ENCODE measurements at places on chromosomes 2 and 18.
A peak's percentile ranks its signal among the peaks of the same experiment; 100 is the strongest.

GRCh38 chr2:31236433-31237205 is 2.7 kb downstream of the EHD3 start:
- no peak for DNase-seq

- DNase-seq = no peak
These were observed 45.3 kb downstream of the PIKFYVE start for GRCh38 chr2:208311321-208311720.

DNA sequence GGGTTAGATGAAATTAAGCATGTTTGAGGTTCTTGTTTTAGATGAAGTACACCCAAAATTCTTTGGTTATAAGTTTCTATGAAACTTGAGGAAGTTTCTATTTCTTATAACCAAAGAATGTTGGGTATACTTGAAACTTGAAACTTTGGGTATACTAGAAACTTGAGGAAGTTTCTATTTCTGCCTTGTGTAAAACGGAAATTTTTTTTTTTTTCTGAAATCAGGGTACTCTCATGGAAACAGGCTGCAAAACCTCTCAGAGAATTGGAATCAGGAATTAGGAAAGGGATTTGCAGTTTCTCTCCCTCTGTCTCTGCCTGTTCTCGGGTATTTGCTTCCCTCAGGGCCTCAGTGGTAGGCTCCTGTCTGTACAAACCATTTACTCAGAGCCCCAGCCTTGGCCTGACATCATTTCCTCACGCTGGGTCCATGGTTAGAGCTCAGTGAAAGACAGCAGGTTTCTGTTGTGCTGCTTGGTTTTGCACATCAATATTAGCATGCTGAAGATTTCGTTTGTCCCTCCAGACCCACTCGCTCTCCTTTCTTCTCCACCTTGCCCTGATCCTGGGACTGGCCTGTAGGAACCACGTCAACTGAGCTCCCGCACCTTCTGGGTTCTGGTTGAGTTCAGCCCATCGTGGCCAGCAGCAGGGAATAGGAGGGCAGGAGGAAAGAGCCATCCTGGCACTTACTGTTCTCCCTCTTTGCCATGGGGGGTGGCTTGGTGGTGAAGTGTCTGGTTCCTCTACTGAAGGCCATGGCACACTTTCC is 106.4 kb downstream of the POLR1A start:
- peak; percentile 41 for DNase-seq

GRCh38 chr2:8676191-8676920 is 5.5 kb upstream of the ID2 start:
- no peak for DNase-seq

DNA sequence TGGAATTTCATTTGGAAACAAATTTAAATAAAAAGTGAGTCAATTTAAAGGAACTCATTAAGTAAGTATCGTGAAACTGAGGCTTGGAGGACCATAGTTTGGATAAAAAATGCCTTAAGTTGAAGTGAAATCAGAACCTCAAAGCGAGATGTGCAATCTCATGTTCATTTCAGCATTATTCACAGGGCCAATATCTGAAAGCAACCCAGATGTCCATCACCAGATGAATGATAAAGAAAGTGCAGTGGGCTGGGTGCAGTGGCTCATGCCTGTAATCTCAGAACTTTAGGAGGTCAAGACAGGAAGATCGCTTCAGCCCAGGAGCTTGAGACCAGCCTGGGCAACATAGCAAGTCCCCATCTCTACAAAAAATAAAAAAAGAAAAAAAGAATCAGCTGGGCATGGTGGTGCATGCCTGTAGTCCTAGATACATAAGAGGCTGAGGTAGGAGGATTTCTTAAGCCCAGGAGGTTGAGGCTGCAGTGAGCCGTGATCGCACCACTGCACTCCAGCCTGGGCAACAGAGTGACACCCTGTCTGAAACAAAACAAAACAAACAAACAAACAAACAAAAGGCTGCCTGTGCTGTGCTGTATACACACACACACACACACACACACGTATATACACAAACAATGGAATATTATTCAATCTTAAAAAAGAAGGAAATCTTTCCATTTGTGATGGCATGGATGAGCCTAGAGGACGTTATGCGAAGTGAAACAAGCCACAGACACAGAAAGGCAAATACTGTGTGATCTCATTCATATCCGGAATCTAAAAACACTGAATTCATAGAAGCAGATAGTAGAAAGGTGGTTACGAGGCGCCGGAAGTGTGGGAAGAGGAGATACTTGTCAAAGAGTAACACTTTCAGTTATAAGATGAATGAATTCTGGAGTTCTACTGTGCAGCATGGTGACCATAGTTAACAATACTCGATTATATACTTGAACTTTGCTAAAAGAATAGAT is 14.5 kb downstream of the SH3RF3 start:
- DNase-seq = peak; percentile 62

- DNase-seq = no peak
These were observed 62.1 kb upstream of the XDH start for GRCh38 chr2:31476511-31477180.

- no peak for DNase-seq
These were observed 527.6 kb upstream of the MEX3C start for GRCh38 chr18:51724790-51725721.

DNA sequence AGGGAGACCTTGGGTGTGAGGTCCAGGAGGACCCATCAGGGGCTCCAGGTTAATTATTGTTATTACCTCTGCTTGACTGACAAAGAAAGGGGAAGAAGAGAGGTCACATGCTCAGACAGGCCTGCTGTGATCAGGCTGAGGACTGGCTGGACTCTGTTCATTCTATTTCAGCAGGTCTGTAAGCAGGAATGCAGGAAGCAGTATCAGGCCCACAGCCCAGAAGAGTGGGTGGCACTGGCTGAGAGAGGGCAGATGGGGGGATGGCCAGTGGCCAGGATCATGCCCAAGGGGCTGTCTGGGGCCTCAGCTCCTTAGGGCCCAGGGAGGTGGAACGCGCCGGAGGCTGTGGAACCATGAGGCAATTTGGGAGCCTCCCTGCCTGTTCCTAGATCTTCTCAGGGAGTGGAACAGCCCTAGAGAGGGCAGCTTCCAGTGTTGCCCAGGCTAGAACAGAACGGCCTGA is 43.7 kb upstream of the ZBTB7C start:
- DNase-seq = no peak

GRCh38 chr18:46247942-46248341 is 143.8 kb downstream of the HAUS1 start:
- no peak for DNase-seq

GRCh38 chr2:86251840-86252266 is 52.6 kb downstream of the MRPL35 start:
- DNase-seq = no peak

DNA sequence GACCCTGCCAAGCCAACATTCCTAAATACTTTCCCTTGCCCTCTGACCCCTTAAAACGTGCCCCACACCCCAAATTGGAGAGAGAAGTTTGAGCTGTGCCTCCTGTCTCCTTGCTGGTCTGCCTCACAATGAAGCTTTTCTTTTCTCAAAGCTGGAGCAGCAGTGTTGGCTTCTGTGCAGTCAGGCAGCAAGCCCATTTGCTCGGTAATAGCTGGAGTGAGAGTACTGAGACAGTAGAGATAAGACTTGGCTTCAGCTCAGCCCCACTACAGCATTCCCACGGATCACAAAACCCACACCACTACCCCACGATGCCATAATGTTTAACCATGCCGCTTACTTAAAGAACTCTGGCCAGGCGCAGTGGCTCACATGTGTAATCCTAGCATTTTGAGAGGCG is 73.0 kb downstream of the NCAPH start:
- DNase-seq = no peak

- peak; percentile 9 for DNase-seq
These were observed 35.7 kb downstream of the ACVR1C start for GRCh38 chr2:157592948-157593347.

GRCh38 chr18:73939391-73939790 is 208.2 kb downstream of the FBXO15 start:
- no peak for DNase-seq

DNA sequence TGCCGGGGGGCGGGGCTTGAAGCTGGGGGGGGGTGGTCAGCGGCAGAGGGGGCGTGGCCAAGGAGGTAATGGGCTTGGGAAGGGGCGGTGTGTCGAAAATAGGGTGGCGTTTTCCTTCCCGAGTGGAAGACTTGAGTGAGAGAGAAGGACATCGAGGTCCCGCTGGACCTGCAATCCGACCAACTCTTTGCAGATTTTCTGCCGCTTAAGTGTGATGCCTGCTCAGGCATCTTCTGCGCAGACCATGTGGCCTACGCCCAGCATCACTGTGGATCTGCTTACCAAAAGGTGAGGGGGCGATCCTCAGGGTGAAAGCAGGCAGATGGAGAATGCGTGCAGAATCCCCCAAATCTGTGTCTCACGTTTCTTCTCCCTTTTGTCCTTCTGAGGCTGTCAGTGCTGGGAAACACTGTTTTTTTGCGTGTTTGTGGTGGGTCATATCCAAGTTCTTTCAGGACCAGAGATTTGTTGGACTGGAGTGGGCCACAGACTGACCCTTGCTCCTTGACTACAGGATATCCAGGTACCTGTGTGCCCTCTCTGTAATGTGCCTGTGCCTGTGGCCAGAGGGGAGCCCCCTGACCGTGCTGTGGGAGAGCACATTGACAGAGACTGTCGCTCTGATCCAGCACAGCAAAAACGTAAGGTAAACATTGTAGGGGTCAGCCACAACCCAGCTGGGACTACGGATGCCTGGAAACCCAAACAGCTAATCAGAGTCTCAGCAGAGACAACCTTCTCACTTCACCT is 727 bp downstream of the ZFAND2B start:
- DNase-seq = no peak

DNA sequence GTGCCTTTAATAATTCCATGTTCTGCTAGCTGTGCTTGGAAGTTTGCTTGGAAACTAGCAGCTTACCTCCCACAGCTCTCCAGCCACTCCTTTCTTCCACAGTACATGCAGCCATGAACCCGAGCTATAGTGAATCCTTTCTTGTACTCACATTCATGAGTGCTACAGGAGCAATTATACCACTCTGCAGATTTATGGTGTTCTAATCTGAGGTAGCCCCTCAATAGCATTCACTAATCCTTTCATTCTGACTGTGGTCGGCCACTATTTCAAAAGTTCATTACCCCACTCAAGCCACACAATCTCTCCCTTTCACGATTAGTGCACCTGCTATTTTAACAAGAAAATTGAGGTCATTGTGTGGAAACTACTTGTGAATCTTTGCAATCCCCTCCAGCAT is 53.2 kb downstream of the CSRNP3 start:
- DNase-seq = no peak

DNA sequence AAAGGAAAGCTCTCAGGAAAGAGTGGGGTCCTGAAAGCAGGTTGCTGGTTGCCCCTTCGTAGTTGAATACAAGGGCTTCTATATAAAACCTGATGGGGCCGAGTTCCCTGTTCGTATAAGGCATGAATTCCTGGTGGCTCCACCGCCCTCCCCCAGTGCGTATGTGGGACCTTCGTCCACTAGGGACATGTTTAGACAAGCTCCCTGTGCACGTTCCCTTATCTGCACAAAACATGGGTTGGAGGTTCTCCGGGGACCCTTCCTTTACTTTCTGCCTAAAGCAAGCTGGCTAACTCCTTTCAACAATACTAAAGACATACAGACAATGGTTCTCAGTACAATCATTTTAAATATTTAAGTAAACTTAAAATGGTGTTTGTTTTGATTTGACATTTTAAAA is 8.0 kb downstream of the CLUL1 start:
- no peak for DNase-seq

All from CD4-positive, alpha-beta T cell treated with Interleukin-4 for 1 hour (primary cell).